Stimulated activated CD8-positive, alpha-beta memory T cell treated with anti-CD3 and anti-CD28 coated beads, Interleukin-7, amount 100 ng/mL, for 1 hour (primary cell): ENCODE measurements at places on chromosomes 1 and 21.

GRCh38 chr1:10104834-10105233 is 72.1 kb downstream of the UBE4B start:
- no peak for DNase-seq

- DNase-seq = no peak
Observed at GRCh38 chr1:19562847-19563246, 77.5 kb upstream of the CAPZB start.

DNA sequence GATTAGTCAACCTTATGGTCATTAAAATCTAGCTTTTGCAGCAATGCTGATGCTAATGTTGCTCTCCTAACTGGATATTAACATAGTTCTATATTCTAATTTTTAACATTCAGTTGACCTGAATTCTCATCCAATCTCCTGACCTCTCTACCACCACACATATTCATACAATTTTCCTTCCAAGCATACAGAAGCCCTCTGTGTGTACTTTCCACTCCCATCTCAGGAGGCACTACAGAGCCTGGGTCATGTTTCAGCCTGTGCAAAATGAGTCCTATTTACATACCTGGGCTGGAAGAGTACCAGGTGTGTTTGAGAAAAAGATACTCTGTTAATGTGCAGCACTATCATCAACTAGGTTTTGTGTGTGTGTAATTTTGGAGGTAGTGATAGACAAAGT is 486.3 kb downstream of the NEGR1 start:
- DNase-seq = no peak

DNA sequence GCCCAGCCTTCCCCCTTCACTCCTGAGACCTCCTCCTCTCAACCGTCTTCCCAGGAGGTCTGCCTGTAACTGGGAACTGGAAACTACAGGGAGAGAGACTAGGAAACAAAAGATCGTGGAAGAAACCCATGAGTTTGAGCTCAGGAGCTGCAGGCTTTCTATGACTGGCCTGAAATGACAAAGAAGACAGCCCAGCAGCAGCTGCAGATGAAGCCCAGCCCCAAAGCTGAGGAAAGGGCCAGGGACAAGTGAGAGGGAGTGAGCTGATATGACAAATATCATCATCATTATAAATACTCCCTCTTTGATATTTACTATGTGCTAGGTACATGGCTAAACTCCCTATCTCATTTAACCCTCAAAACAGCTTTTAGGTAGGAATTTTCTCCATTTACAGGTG is 142.6 kb upstream of the CTTNBP2NL start:
- DNase-seq = no peak

GRCh38 chr1:222167111-222167510 is 380.8 kb downstream of the HHIPL2 start:
- DNase-seq = no peak

- DNase-seq = no peak
Observed at GRCh38 chr1:2882966-2883696, 81.6 kb upstream of the TTC34 start.

GRCh38 chr1:223667484-223668182 is 2.1 kb upstream of the CAPN8 start:
- no peak for DNase-seq

DNA sequence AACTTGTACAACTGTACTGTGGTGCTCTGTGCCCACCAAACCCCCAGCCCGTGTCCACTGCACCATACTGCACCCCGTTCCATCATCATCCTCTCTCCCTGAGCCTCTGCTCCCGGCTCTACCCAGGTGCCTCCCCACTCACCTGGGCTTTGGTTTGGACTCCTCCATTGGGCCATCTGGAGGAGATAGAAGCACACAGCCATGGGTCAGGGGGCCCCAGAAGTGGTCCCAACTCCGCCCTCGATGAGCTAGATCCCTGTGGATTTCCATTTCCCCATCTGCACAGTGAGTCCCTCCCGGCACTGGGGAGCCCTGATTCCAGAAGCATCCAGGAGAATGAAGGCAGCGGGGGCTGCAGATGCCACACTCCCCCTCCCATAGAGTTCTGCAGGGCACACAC is 10.8 kb downstream of the TNNT2 start:
- DNase-seq = no peak

DNA sequence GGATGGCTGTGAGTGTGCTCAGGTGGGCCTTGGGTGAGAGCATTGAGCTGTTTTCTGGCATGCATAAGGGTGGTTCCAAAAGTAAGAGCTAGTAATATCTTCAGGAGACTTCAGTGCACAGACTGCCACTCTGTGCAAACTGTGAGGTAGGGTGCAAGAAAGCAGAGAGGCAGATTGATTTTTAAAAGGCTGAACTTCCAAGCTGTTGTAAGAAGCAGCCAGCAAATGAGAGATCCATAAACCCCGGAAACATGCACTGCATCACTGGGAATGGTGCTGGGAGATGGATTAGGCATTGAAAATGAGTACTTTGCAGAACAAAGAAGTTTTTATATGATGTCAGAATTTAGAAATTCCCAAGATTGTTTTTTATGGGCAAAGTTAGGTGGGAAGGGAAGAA is 255.4 kb downstream of the TNR start:
- no peak for DNase-seq

GRCh38 chr1:12625276-12625675 is 7.3 kb upstream of the DHRS3 start:
- no peak for DNase-seq

- DNase-seq = no peak
Observed at GRCh38 chr21:46182548-46183336, 1.5 kb downstream of the SPATC1L start.

GRCh38 chr1:151547119-151547899 is 7.2 kb downstream of the TUFT1 start:
- DNase-seq = no peak

DNA sequence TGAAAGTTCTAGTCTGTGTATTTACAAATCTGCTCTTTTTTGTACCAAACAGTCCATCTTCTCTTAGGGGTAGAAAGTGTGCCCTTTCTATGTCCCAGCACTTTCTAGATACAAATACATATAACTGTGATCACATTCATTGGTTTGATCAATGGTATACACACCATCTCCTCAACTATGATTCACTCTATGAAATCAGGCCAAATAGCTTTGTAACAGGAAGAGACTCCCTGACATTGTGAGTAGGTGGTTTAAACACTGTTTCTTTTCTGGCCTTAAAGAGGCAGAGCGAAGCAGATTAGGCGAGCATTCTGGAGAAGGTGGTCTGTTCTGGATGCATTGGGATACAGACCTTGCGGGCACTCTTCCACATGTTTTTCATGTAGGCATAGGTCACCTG is 39.3 kb upstream of the EXOSC10 start:
- DNase-seq = no peak

- DNase-seq = no peak
Observed at GRCh38 chr1:34125721-34126380, 39.2 kb downstream of the CSMD2 start.

GRCh38 chr1:234921266-234922062 is 207.2 kb downstream of the TOMM20 start:
- DNase-seq = no peak

- DNase-seq = no peak
Observed at GRCh38 chr21:15667010-15667409, 62.8 kb upstream of the USP25 start.

DNA sequence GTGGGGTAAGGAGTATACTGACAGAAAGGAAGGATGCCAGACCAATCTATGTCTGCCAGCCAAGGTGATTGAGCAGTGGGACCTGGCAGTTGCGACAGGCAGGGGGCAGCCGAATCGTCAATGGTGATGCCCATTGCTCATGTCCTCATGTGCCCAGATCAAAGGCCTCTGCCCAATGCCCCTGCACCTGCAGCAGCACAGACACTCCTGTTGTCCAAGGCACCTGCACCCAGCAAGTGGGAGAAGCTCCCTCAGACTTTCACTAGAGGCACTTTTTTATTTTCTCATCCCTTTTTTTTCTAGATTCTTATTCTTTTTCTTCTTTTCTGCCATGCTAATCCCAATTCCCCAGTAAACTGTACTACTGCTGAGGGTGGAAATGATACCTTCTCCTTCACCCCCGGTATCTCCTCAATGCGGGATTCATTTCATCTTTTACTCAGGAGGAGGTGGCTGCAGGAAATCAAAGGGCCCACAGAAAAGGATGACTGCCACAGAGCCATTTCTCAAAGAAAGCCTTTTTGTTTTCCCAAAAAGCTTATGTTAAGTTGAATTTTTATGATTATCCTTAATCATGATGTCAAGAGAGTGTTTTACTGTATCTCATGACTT is 332.0 kb downstream of the PAPPA2 start:
- no peak for DNase-seq

DNA sequence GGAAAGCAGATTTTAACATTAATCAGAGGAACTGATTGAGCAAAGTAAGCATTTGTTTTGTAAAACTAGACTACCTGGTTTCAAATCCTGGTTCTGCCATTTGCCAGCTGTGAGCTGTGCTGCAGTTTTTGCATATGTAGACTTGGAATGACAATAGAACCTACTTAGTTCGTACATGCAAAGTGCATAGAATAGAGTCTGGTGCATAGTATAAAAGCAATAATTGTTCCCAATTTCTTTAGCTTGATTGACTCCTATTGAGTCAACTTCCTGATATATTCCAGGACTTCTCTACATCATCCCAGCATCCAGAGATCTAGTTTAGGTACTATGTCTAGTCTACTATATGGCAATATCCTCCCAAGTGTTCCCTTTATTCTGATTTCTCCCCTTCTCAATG is 144.4 kb upstream of the FGGY start:
- DNase-seq = no peak

DNA sequence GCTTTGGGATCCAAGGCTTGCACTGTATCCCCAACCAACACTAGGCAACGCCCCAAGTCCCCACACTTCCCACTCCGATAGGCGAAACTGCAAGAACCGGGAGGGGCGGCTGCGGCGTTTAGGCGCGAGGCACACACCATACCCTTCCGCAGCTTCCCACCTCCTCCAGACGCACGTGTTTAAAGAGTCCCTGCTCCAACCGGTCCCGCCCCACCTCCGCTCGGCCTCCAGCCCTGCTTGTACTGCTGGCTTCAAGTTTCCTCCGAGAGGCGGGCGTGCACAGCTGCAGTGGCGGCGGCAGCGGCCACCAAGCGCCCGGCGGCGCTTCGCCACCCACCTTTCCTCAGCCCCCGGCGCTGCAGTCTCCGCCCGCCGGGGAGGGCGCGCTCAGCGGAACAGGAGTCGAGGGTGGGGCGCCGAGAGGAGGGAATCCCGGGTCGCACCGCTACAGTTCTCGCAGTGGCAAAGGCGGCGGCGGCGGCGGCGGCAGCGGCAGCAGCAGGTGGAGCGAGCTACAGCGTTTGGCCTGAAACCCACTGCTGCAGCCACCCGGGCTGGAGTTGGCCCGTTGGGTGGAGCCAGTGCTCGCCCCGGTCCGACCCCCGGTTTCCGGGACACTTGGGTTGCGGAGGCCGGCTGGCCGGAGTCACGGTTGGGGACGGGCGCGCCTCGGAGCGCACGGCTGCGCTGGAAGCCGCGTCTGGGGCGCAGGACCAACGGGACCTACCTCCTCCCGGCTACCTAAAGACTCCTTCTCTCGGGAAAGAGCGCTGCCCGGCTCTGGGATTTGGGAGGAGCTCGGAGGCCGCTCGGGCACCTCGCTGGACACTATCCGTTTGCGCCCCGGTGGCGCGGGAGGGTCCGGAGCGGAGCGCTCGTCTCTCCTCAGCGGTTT is at the start of gene CNIH3:
Gene CNIH3 (plus strand): TSS at position 457 of the 895 bp plus-strand sequence. CDS start 858 bp downstream, outside the sequence.
- no peak for DNase-seq

DNA sequence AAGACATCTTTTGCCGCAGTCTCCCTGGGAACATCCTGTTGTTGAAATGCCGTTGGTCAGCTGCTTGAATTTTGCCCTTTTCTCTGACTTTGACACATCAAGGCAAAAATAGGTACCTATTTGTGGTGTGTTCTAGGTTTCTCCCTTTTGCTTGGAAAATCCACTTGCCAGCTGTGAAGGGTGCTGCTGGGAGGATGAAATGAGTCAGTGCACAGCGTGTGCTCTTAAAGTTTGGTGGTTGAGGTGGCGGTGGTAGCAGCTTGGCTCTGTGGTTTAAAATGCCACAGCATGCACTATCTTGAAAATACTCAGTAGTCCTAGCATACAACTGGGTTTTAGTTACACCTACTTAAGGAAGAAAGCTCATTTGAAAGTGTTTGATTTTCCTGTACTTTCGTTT is 183.8 kb downstream of the DHRS3 start:
- DNase-seq = peak; percentile 40

GRCh38 chr1:27686223-27686990 is 14.4 kb upstream of the IFI6 start:
- no peak for DNase-seq

- no peak for DNase-seq
Observed at GRCh38 chr1:24558902-24559791, 3.3 kb downstream of the NCMAP start.

GRCh38 chr1:218350035-218350525 is 4.9 kb downstream of the TGFB2 start:
- DNase-seq = no peak

GRCh38 chr21:45267390-45267760 is 20.3 kb downstream of the POFUT2 start:
- no peak for DNase-seq

- DNase-seq = no peak
Observed at GRCh38 chr1:200866116-200866515, 6.7 kb upstream of the GPR25 start.

DNA sequence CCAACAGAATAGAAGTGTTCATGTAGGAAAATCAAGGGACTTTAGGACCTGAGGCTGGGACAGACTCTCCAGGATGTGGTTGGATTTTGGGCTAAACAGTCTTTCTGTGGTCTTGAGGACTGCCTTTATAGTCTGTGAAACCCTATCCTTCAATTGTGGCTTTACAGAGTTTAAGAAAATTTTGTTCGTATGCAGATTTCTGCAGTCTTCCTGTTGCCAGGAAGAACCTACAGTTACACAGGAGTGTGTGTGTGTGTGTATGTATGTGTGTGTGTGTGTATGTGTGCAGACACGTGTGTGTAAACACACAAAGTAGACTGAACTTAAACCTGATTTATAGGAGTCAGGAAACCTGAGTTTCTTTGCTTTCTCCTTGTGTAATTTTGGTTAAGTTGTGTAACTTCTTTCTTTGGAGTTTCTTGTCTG is 22.8 kb downstream of the NEK7 start:
- no peak for DNase-seq

DNA sequence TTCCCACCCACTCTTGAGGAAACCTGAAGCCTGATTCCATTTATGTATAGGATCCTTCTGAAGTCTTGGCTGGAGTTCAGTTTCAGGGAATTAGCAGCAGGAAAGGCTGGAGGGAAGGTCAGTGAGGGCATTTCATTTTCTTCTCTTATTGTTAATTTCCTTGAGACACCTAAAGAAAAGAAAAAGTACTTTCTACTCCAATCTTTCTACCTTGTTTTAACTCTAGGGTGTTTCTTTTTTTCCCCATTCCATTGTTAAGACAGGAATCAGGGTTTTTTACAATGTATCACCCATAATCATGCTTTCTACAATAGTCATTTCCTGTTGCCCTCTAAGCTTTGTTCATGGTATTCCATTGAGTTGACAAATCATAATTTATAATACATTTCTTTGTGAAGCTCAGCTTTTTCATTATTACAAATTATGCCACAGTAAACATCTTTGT is 27.4 kb downstream of the SNRPE start:
- no peak for DNase-seq

- DNase-seq = no peak
Observed at GRCh38 chr1:43293896-43294760, 6.7 kb upstream of the TIE1 start.
